ENCODE measurements at places on chromosomes 2 and 18.

GRCh38 chr2:228688007-228688645 is 506.6 kb upstream of the SPHKAP start:
- no peak for DNase-seq

GRCh38 chr2:27363933-27364332 is 6.2 kb downstream of the EIF2B4 start:
- no peak for DNase-seq

DNA sequence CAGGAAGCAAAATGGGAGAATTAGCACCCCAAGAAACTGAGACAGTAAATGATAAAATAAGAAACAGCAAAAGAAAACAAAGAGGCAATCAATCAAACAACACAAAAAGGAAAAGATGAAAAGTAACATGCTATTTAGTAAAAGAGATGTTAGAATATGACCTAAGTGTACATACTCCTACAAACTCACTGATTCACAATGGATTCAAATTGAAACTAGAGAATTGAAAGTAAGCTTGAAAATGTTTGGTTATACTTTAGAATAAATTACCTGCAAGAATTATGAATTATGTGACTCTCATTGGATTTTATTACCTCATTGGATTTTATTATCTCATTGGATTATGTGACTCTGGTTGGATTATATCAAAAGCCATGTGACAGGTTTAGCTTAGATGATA is 22.8 kb upstream of the CCNYL1 start:
- DNase-seq: no peak

GRCh38 chr2:224847961-224848850 is 132.0 kb upstream of the CCDC195 start:
- DNase-seq: peak; percentile 66

- no peak for DNase-seq
These were observed 498.0 kb downstream of the PARD3B start for GRCh38 chr2:205043285-205043684.

DNA sequence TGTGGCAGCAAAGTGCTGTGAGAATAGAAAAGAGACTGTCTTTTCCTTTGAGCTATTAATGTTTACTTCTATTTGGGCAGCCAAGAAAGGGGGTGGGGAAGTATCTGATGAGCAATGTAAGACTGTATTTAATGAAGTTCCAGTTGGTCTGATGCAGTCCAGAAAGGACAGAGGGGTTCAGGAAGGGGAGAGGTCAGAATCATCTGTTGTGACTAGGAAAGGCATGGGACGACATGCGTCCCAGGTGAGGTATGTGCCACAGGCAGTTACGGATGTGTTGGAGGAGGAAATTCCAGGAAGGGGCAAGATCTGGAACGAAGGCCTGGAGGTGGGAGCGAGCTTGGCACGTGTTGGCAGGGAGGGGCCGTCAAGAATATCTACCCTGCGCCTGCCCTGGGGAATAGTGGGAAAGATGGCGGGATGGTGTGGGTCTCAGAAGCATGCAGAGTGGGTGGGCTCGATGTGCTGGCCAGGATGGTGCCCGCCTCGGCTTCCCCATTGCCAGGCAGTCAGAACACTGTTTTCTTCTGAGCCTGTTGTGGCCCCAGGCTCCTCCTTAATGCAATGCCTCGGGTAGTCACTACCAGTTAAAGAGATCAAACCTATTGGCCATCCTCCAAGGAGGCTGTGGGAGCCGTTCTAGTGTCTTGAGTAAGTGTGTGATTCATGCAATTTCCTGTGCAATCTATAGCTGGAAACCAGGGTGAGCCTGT is 57.8 kb upstream of the TXNDC2 start:
- no peak for DNase-seq

DNA sequence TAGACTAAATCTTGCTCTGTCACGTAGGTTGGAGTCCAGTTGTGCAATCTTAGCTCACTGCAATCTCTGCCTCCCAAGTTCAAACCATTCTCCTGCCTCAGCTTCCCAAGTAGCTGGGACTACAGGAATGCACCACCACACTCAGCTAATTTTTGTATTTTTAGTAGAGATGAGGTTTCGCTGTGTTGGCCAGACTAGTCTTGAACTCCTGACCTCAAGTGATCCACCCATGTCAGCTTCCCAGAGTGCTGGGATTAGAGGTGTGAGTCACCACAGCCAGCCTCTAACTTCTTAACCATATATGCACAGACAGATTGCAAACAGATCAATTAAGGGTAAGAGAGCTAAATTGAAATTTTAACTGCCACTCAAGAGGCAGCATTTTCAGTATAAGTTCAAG is 22.1 kb upstream of the CNGA3 start:
- no peak for DNase-seq

GRCh38 chr2:230932556-230933511 is 7.8 kb upstream of the GPR55 start:
- no peak for DNase-seq

DNA sequence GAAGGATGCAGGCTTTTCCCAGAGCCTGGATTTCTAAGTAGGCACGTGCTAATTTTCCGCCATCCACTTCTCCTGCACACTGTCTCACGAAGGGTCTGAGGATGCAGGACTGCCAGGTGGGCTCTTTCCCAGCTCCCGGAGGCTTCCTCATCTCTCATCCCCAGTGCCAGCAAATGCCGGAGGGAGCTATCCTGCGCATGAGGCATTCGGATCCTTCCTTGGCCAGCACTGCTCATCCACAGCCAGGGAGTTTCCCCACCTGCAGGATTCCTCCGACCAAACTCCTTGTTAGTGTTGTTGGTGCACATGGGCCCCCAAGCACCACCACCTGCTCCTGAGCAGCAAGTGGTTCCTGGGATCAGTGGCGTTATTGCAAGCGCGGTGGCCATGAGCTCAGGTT is 5.0 kb downstream of the CNDP1 start:
- no peak for DNase-seq

- DNase-seq: peak; percentile 72
These were observed 34.0 kb downstream of the TSHZ1 start for GRCh38 chr18:75244351-75245313.

GRCh38 chr18:8389391-8390340 is 219.6 kb upstream of the RAB12 start:
- DNase-seq: peak; percentile 80

DNA sequence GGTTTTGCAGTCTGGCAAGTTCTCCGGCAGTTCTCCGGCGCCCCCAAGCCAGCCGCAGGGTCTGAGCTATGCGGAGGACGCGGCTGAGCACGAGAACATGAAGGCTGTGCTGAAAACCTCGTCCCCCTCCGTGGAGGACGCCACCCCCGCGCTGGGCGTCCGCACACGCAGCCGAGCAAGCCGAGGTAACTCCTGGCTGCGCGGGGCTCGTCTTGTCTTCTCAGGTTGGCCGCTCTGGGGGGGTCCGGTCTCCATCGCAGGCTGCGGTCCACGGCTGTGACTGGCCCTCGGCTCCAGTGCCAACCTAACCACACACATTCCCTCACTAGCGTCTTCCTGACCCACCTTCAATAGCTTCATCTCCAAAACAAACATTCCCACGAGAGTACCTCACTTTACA is 68.2 kb downstream of the TPGS2 start:
- DNase-seq: no peak

GRCh38 chr2:171541202-171541887 is 19.1 kb downstream of the CYBRD1 start:
- no peak for DNase-seq

GRCh38 chr2:109209941-109210340 is 80.9 kb downstream of the SH3RF3 start:
- no peak for DNase-seq

- DNase-seq: no peak
These were observed 10.4 kb upstream of the NETO1 start for GRCh38 chr18:72878143-72878542.

- DNase-seq: no peak
These were observed 199.3 kb upstream of the MYT1L start for GRCh38 chr2:2530334-2530733.

DNA sequence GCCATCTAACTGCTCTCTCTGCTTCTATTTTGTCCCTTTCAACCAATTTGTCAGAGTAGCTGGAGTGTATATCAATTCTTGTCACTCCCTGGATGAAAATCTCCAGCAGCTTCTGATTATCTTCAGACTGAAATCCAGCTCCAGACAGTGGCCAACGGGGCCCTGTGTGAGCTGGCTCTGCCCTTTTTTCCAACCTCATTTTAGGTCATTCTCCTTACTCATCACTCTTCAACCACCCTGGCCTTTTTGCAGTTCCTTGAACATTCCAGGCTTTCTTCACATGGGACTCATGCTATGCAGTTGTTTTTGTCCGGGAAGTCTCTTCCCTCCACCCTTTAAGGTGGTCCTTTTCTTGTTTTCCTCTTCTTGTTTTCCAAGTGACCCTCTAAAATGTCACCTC is 15.4 kb upstream of the FAP start:
- no peak for DNase-seq

- no peak for DNase-seq
These were observed 86.7 kb upstream of the B3GNT7 start for GRCh38 chr2:231308631-231309428.

DNA sequence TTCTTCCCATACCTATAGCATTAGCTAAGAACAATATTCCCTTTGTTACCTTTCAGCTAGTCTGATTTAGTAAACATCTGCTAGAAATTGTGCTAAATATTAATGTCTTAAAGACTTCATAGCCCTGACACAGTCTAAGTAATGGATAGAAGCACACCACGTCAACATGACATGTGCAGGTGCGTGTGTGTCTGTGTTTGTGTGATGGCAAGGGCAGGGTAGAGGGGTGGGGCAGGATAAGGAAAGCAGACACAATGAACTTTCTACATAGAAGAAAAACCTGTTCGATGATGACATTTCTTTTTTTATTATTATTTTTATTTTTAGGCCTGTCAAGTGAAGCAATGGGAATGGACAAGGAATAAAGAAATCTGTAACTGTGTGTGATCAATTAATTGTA is 223.3 kb downstream of the NOL4 start:
- no peak for DNase-seq

GRCh38 chr18:68942230-68942629 is 144.3 kb downstream of the CCDC102B start:
- no peak for DNase-seq

DNA sequence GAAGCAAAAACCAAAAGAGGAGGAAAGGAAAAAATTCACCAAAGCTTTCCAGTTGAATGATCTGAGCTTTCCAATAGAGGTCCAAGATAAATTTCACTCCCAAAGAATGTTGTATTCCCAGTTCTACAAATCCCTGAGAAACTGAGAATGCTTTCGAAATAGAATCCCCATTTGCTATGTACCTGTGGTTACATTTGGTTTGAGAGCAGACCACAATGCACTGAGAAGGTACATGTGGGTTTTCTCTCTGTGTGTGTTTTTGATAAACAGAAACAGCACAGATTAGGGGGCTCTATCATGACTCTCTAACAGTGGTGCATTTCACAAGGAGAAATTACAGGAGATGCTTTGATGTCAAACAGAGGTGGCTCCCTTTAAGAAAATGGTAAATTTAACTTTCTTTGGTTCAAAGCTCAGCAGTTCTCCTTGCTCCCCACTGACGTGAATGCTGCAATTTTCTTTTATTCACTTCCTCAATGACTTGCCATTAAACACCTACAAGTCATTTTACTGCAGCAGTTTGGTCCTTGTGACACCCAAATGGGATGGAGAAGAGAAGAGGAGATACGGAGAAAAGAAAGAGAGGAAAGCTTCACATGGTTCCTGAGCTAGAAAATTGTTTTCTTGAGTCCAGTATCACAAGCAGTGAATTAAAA is 108.7 kb downstream of the EPHA4 start:
- DNase-seq: no peak

DNA sequence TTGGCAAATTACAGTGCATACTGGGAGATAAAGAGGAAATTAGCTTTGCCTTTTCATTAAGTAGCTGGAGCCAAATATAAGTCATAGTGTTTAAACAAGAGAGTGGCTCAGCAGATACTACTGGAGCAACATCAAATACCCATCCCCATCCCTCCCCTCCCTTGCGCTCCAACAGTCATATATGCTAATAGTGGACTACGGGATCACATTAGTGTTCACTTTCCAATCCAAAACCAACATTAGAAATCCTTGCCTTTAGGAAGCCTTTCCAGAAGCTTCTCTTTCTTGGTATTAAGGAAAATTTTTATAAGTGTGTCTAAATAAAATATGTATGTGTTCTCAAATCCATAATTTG is 1669.3 kb downstream of the SUCLG1 start:
- DNase-seq: no peak

DNA sequence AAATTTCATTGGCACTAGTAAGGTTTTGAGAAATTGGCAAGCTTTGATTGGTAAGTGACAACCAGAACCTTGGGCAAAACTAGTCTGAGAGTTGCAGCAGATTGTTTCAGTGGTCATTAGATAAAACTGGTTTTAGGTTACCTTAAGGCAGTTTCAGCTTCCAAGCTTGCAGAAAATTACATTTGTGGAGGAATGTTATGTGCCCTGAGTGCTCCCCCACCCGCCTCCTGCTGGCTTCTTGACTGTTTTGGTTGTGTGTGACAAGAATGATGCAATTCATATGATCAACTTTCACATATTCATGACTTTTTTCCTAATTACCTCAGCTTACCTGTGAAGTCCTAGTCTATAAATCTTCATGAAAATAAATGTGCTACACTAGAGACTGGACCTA is 599.5 kb upstream of the ZNF804A start:
- DNase-seq: no peak

GRCh38 chr18:42039396-42039795 is 84.4 kb downstream of the PIK3C3 start:
- no peak for DNase-seq

- no peak for DNase-seq
These were observed 179.8 kb upstream of the HAAO start for GRCh38 chr2:42971947-42972736.

GRCh38 chr2:55947752-55948151 is 24.2 kb upstream of the EFEMP1 start:
- DNase-seq: no peak

- no peak for DNase-seq
These were observed 88.1 kb downstream of the NDUFA10 start for GRCh38 chr2:239936838-239937581.

- no peak for DNase-seq
These were observed 19.9 kb upstream of the SLC9A2 start for GRCh38 chr2:102599486-102599885.

- DNase-seq: no peak
These were observed 87.0 kb upstream of the ID2 start for GRCh38 chr2:8594731-8595427.

DNA sequence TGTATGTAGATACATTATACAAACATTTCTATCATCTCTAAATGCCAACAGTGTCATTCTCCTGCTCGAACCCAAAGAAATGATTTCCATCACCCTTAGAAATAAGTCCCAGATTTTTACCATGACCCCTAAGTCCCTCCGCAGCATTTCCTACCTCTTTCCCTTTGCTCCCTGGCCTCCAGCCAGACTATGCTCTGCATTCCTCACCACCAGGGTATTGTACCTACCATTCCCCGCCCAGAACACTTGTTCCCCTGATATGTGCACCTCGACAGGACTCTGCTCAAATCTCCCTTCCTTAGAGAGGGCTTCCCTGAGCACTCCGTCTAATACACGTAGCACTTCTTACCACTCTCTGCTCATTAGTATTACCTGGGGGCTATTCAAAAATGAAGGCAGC is 630.2 kb downstream of the ARHGAP15 start:
- DNase-seq: no peak

GRCh38 chr18:9971313-9971920 is 57.6 kb downstream of the VAPA start:
- peak; percentile 72 for DNase-seq
